EL (cell line): ENCODE measurements at places on chromosomes 13 and 19.
A peak's percentile ranks its signal among the peaks of the same experiment; 100 is the strongest.

DNA sequence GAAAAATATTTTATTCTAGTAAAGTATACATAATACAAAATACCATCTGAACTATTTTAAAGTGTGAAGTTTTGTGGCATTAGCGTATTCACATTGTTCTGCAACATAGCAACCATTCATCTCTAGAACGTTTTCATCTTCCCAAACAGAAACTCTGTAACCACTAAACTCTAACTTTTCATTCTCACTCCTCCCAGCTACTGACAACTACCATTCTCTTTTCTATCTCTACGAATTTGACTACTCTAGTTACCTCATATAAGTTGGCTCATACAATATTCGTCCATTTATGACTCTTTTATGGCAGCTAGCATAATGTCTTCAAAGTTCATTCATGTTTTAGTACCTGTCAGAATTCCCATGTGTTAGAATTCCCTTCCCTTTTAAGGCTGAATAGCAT is 150.5 kb upstream of the MIR17HG start:
- no peak for DNase-seq

DNA sequence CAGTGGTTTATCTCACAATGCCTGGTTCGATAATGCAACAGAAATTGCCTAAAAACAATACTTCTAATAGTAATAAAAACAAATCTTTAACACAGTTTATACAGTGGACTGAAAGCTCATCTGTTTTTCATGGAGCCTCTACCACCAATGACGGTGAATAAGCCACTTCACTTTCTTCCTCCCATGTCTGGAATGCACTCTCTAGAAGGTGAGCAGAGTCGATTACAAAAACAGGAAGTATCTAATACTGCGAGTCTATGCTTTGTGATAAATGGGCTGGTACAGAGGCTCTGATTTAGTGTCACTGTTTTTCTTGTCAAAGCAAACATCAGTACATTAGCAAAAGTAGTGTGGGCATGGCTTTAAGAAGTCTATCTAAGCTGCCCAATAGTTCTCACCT is 1348.6 kb upstream of the SLC10A2 start:
- no peak for DNase-seq

GRCh38 chr19:42422901-42423461 is 4.2 kb downstream of the LIPE start:
- DNase-seq = no peak

DNA sequence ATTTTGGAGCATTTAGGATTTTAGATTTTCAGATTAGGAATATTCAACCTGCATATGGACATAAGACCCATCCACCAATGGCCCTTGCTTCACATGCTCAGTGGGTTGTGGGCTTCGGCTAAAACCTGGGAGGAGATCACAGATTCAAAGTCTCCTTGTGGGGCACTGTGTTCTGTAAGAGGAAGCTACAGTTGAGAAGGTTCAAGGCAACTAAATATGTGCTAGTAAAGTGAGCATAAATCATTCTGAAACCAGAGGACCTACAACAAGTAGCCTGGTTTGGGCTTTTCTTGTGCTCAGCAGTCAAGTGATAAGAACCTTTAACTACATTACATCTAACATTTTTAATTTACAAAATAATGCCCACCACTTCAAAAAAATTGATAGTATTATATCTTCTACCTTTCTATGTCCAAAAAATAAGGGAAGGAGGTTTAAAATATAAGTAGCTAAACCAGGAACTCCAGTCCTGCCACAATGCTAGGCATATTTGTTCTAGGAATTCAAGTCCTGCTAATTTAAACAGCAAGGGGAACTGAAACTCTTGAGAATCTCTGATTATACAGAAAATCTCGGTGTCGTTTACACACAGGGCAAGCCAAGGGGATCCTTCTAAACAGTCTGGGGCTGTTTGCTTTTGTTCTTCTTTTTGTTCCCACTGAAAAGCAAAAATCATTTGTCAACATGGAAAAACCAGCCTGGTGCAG is 36.6 kb downstream of the FOXO1 start:
- DNase-seq = no peak

DNA sequence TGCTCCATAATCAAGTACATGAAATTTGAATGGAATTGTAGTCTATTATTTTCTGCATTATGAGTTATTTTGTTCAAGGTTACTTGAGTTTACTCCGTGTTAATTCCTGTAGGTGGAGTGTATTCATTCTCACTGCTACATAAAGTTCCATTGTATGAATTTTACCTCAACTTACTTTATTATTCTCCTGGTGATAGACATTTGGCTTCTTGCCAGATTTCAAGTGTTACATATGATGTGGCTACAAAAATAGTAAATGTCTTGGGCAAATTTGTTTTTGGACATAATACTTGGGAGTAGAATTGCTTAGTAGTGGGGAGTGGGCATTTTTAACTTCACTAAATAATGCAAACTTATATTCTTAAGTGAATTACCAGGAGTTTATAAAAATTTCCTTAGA is 328.9 kb downstream of the SHISA2 start:
- DNase-seq = no peak

GRCh38 chr13:112078879-112079531 is 12.1 kb downstream of the SOX1 start:
- DNase-seq = no peak

- DNase-seq = no peak
Observed at GRCh38 chr19:40213251-40213829, 4.8 kb downstream of the TTC9B start.

GRCh38 chr19:7063764-7064418 is 5.4 kb upstream of the MBD3L3 start:
- DNase-seq = no peak

GRCh38 chr19:19619181-19619848 is 828 bp upstream of the PBX4 start:
- DNase-seq = no peak

DNA sequence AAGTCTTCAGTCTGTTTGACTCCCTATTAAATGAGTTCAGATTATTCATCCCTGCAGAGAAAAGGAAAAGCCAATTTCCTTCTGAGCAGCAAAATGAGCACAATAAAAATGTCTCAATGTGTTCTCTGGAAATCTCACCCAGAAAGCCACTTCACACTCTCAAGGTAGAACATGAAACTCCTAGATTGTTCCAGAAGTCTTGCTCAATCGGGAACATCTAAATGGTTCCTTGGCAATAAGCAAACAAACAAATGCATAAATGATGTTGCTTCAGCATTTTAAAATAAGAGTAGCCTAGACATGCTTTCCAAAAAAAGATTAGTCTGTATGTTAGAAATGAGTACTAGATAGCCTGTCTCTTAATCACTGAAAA is 59.7 kb upstream of the TNFRSF19 start:
- no peak for DNase-seq

- DNase-seq = no peak
Observed at GRCh38 chr13:63460462-63461090, 2044.9 kb upstream of the PCDH20 start.

DNA sequence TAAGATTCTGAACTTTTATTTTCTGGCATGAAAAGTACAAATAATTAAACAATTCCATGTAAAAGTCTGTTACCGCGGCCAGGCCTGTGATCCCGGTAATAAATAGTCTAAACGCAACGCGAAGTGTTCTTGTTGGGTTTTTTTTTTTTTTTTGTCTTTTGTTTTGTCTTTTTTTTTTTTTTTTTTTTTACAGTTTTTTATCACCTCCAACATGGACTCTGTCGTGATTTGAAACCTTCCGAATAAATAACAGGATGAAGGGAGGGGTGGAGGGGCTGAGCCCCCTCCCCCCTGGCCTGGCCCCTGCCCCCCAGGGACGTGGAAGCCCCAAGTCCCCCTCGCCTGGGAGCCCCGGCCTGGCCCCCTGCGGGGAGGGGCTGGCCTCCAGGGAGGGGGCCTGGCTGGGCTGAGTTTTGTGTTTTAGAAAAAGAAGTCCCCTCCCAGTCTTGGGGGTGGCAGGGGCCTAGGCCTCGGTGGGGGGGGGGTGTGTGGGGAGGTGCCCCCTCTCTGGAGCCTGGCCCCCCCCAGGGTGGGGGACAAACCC is 16.0 kb downstream of the PRKCSH start:
- no peak for DNase-seq

DNA sequence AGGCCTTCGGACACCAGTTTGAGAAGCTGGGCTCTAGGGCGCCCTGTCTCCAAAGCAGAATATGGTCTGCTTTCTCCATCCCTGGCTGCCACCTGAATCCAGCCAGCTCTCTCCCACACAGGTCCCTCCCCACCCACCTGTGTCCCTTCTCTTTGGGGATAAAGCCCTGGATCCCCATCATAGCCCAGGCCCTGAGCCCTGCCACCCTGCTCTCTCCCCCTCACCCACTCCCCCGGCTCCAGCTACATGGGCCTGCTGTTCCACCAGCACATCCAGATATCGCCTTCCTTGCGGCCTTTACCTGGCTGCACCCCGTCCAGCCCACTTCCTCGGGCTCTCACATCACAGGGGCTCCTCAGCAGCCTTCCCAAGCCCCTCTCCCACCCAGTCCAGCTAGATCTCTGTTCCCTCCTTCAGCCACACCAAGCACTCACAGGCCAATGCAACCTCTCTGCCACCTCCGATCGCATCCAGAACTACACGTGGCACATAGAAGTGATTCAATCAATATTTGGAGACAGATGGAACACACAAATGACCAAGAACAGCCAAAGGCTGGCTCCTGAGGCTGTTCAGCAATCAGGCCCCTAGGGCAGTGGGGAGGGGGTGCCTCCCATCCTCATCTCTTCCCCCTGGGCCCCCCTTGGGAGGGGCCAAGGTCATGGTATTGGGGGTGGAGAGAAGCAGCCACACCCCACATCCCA is 7.6 kb downstream of the AKT2 start:
- no peak for DNase-seq

DNA sequence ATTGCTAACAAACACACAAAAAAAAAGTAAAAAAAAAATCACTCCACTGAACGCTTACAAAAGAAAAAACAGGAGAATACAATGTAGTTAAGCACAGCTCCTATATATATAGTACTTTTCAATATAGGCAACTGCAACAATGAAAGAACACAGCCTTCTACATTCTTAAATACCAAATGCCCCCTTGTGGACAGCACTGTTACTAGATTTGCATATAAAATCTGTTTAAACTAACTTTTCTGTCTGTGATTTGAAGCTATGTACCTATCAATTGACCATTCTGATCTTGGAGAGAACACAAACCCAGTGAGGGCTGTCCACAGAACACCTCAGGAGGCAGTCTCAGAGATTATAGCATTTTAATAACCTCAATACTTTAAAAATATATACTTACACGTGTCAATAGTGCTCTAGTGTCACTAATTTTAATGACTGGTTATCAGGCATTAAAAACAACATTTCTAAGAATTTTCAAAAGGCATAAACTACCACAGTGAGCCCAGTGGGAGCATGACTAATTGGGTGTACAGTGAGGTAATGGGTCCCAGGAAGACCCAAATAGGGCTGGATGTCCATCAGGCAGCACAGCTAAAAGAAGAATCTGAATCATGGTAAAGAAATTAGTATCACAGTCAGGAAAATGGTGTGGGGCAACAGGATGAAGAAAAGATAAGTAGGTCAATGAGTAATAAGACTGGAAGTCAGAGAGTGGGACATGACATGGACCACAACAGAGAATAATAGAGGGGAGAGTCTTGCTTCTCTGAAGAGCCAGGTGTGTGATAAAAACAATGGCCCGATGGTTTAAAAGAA is 22.2 kb downstream of the CCDC169 start:
- peak; percentile 51 for DNase-seq

DNA sequence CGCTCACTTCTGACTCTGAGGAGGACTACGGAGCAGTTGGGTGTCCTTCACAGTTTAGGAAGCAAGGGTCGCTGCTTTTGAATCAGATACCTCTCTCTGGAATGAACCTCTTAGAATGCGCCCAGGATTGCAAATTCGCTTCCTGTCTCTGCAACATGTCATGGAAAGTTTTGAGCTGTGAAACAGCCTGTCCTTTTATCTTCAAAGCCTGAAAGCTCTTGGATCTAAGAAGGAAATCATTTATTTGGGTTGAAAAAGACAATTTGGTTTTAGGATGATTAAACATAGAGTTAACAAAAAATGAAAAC is 134.1 kb downstream of the KATNAL1 start:
- no peak for DNase-seq

DNA sequence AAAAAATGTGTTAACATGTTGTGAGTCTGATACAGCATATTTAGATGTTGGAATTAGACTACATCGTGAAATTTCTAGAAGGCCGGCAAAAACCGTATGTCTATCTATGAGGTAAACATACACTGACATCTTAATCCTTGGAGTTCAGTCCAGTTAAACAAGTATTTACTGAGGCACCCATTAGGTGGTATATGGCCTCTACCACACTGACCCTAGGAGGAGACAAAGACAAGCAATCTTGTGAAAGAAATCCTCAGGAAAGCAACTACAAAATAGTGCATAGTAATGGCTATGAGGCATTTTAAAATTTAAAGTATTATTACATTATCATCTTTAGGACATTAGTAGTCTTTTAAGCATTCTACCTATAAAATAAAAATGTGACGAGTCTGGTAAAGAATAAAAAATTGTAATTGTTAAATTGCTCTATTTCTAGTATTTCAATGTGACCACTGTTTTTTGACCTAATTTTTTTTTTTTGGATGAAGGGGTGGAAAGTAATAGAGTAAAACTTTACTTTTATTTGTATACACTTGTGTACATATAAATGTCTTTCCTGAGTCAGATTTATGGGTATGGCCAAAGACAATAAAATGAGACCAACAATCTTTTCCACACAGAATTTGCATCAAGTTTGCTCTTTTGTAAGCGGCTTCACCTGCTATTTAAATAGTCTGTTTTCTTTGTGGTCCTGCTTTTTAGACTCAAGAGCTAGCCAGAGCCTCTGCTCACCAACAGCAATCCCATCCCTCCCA is 50.5 kb downstream of the KATNAL1 start:
- DNase-seq = peak; percentile 6

- DNase-seq = no peak
Observed at GRCh38 chr19:16627928-16628182, 149 bp downstream of the MED26 start.

DNA sequence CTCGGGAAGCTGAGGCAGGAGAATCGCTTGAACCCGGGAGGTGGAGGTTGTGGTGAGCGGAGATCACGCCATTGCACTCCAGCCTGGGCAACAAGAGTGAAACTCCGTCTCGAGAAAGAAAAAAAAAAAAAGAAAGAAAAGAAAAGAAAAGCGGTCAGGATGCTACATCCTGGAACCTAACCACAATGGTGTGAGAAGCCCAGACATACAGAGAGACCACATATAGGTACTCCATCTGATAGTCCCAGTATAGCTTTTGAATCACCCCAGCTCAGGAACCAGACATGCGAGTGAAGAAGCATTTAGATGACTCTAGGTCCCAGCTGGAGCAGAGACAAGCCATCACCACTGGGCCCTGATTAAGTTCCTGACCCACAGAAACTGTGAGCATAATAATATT is 3.2 kb downstream of the IFNL1 start:
- no peak for DNase-seq

DNA sequence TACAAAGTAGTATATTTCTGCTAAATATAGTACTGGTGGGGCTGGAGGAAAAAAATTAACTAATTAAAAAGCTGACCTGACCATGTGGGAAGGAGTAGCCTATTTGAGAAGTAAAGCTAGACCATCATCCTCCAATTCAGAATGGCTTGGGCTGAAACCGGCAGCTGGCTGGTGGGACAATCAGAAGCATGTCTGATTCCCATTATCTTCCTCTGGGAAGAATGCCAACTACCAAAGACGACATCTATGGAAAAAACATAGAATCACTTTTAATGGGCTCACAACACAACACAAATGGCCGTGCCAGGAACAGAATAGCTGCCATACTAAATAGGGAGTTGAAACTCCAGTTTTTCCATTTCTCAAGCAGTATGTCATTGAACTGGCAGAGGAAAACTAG is 120.4 kb upstream of the FREM2 start:
- no peak for DNase-seq
